ENCODE measurements at places on chromosomes 4 and X. TPM values are rescaled to one million over a fixed set of nuclear protein-coding genes. Genes with fewer than 3 reads are reported as not detected.
A peak's percentile ranks its signal among the peaks of the same experiment; 100 is the strongest.

The XG gene
- 0.60 TPM for polyA plus RNA-seq

The F8A2 gene
- not detected for polyA plus RNA-seq

The PRR32 gene
- polyA plus RNA-seq = not detected

The SORBS2 gene
- 23.2 TPM for polyA plus RNA-seq

The GUCY1A1 gene
- not detected for polyA plus RNA-seq

The PHEX gene
- 0.07 TPM for polyA plus RNA-seq

The CLDN2 gene
- polyA plus RNA-seq = not detected

The LANCL3 gene
- polyA plus RNA-seq = 0.26 TPM

The NKX3-2 gene
- not detected for polyA plus RNA-seq

The HAND2 gene
- 0.15 TPM for polyA plus RNA-seq

The PNMA3 gene
- polyA plus RNA-seq = 3.4 TPM

GRCh38 chr4:117375101-117375500 lies 289.7 kb upstream of the TRAM1L1 start:
- H3K36me3 ChIP-seq = no peaks in the 10 kb centered on the region
- no peak for DNase-seq
- no peak overlapping the region for H3K27ac ChIP-seq
- H3K27me3 ChIP-seq = no peaks in the 10 kb centered on the region
- H3K4me1 ChIP-seq = 0 out of 2 replicates have a peak, but pooled peaks cover 7% of the 10 kb centered on the region
- no peak overlapping the region for H3K4me3 ChIP-seq

- no peaks in the 10 kb centered on the region for H3K27me3 ChIP-seq
- no peaks in the 10 kb centered on the region for H3K36me3 ChIP-seq
- no peak overlapping the region for H3K27ac ChIP-seq
- no peak overlapping the region for H3K4me3 ChIP-seq
- DNase-seq = peak; percentile 42
These were observed 31.9 kb downstream of the APLN start for GRCh38 chrX:129622757-129623301.

GRCh38 chr4:148268835-148269234 lies 173.4 kb downstream of the NR3C2 start:
- H3K27ac ChIP-seq = no peak overlapping the region
- no peak for DNase-seq
- H3K4me3 ChIP-seq = no peak overlapping the region
- H3K36me3 ChIP-seq = no peaks in the 10 kb centered on the region

GRCh38 chr4:147786031-147786430 lies 54.1 kb downstream of the ARHGAP10 start:
- no peaks in the 10 kb centered on the region for H3K27me3 ChIP-seq
- H3K4me3 ChIP-seq = no peak overlapping the region
- H3K36me3 ChIP-seq = no peaks in the 10 kb centered on the region
- no peaks in the 10 kb centered on the region for H3K4me1 ChIP-seq
- no peak for DNase-seq

GRCh38 chr4:111466811-111467604 lies 678.2 kb upstream of the FAM241A start:
- H3K4me3 ChIP-seq = no peak overlapping the region
- H3K36me3 ChIP-seq = no peaks in the 10 kb centered on the region
- no peaks in the 10 kb centered on the region for H3K27me3 ChIP-seq
- no peak overlapping the region for H3K27ac ChIP-seq

- peak overlapping the region; percentile 39 for H3K4me3 ChIP-seq
- no peaks in the 10 kb centered on the region for H3K27me3 ChIP-seq
- H3K4me1 ChIP-seq = peaks cover 36% of the 10 kb centered on the region
- H3K27ac ChIP-seq = peak overlapping the region; percentile 72
- DNase-seq = no peak
These were observed 14.2 kb downstream of the CHST7 start for GRCh38 chrX:46587753-46588171.

GRCh38 chr4:163332526-163333406 lies at the start of gene NPY1R:
Gene NPY1R (minus strand): TSS chr4:163332596. CDS start chr4:163326554, 6,042 bp downstream.
- H3K36me3 ChIP-seq = no peaks in the 10 kb centered on the region
- H3K4me3 ChIP-seq = peak within 1 kb of the TSS; percentile 92
- H3K27ac ChIP-seq = no peak within 1 kb of the TSS
- H3K27me3 ChIP-seq = peaks cover 26% of the 10 kb centered on the region
- peak; percentile 89 for DNase-seq
- H3K4me1 ChIP-seq = no peaks in the 10 kb centered on the region

GRCh38 chrX:133353233-133353632 lies 62.1 kb downstream of the GPC4 start:
- peaks cover 62% of the 10 kb centered on the region for H3K4me1 ChIP-seq
- no peaks in the 10 kb centered on the region for H3K36me3 ChIP-seq
- peak overlapping the region; percentile 63 for H3K27ac ChIP-seq

DNA sequence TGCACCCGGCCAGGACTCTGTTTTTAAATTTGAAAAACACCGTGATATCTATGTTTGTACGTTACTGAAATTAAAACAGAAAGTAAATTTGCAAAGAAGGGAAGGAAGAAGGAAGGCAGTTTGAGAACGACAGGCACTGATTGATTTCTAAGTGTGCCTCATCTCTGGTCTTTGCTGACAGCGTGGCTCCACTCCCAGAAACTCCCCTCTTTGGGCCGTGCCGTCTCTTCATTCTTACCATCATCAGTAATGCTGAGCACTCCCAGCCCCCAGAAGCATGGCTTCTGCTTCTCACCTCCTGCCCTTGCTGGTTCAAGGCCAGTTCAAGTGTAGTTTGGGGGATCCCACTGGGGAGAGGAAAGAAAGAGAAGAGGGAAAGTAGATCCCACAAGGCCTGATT lies 85.3 kb downstream of the TENM3 start:
- H3K4me3 ChIP-seq = no peak overlapping the region
- H3K4me1 ChIP-seq = no peaks in the 10 kb centered on the region
- H3K27me3 ChIP-seq = no peaks in the 10 kb centered on the region
- no peak for DNase-seq
- peaks cover 6% of the 10 kb centered on the region for H3K36me3 ChIP-seq

DNA sequence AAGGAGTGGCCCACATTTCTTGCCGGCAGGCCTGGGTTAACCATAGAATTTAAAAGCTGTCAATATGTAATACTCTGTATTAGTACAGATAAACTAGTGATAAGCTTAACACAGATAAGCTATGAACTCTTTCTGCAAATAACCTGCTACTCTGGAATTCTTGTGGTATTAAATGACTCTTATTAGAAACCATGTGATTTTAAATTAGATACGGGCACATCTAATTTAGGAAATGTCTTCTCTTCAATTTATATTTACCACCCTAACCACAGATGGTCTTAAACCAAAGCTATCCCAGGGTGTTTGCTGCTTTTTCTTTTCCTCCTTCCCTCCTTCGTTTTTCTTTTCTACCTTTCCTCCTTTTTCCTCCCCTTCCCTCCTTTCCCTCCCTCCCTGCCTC lies 4.9 kb downstream of the GNRHR start:
- H3K4me3 ChIP-seq = no peak overlapping the region
- no peaks in the 10 kb centered on the region for H3K27me3 ChIP-seq
- H3K36me3 ChIP-seq = no peaks in the 10 kb centered on the region
- DNase-seq = no peak

GRCh38 chrX:109934434-109934833 lies 68.5 kb upstream of the TMEM164 start:
- no peak for DNase-seq
- H3K36me3 ChIP-seq = no peaks in the 10 kb centered on the region
- H3K27me3 ChIP-seq = no peaks in the 10 kb centered on the region
- no peak overlapping the region for H3K4me3 ChIP-seq
- no peak overlapping the region for H3K27ac ChIP-seq

DNA sequence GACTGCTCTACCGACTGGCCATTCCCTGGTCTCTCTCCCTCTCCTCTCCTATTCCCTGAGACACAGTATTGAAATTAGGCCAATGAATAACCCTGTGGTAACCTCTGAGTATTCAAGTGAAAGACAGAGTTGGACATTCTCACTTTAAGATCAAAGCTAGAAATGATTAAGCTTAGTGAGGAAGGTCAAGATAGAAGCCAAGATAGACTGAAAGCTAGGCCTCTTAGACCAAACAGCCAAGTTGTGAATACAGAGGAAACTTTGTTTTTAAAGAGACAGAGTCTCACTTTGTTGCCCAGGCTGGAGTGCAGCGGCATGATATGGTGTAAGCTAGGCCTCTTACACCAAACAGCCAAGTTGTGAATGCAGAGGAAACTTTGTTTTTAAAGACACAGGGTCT lies 64.6 kb downstream of the KDM6A start:
- H3K27ac ChIP-seq = no peak overlapping the region
- DNase-seq = no peak
- no peaks in the 10 kb centered on the region for H3K36me3 ChIP-seq
- no peaks in the 10 kb centered on the region for H3K27me3 ChIP-seq
- H3K4me1 ChIP-seq = peaks cover 4% of the 10 kb centered on the region

GRCh38 chr4:16573206-16573605 lies 325.2 kb downstream of the LDB2 start:
- no peak overlapping the region for H3K27ac ChIP-seq
- H3K4me3 ChIP-seq = no peak overlapping the region
- H3K4me1 ChIP-seq = no peaks in the 10 kb centered on the region
- no peak for DNase-seq
- H3K36me3 ChIP-seq = no peaks in the 10 kb centered on the region
- no peaks in the 10 kb centered on the region for H3K27me3 ChIP-seq

GRCh38 chrX:41553688-41554087 lies 106.5 kb downstream of the NYX start:
- H3K36me3 ChIP-seq = no peaks in the 10 kb centered on the region
- no peaks in the 10 kb centered on the region for H3K4me1 ChIP-seq
- H3K4me3 ChIP-seq = no peak overlapping the region
- no peak for DNase-seq
- no peaks in the 10 kb centered on the region for H3K27me3 ChIP-seq

- H3K4me1 ChIP-seq = peaks cover 18% of the 10 kb centered on the region
- no peak overlapping the region for H3K27ac ChIP-seq
- peak; percentile 64 for DNase-seq
- H3K27me3 ChIP-seq = no peaks in the 10 kb centered on the region
- H3K36me3 ChIP-seq = no peaks in the 10 kb centered on the region
These were observed 119.0 kb downstream of the CFAP299 start for GRCh38 chr4:80454556-80454955.

DNA sequence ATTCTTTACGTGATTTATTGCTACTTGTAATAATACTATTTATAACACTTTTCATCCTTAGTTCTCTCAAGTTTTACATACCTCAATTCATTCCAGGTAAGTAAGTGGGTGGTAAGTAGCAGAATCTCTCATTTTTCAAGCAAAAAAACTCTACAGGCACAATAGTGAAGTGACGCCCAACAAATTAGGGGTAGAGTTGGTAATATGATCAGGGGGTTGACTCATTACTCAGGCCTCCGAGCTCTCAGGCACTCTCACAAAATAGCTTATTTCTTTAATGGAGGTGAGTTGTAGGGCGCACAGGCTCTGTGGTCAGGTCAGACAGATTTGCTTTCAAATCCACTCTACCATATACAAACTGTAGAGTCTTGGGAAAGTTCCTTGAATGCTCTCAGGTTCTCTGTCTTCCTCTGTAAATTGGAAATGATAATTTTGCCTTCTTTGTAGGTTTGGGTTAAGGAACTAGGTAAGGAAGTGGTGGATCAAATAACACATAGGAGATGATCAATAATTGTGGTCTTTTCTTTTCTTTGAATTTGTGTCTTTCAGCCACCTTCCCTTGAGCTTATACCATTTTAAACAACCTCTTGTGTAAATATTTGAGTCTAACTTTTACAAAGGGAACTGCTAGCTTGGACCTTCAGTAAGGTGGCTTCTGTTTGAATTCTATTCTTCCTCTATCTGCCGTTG lies 134.9 kb upstream of the LEF1 start:
- H3K36me3 ChIP-seq = no peaks in the 10 kb centered on the region
- H3K27me3 ChIP-seq = no peaks in the 10 kb centered on the region
- H3K4me1 ChIP-seq = no peaks in the 10 kb centered on the region
- DNase-seq = peak; percentile 35
- H3K4me3 ChIP-seq = no peak overlapping the region

- H3K27ac ChIP-seq = no peak overlapping the region
- no peak overlapping the region for H3K4me3 ChIP-seq
- peaks cover 36% of the 10 kb centered on the region for H3K4me1 ChIP-seq
- no peaks in the 10 kb centered on the region for H3K36me3 ChIP-seq
- H3K27me3 ChIP-seq = no peaks in the 10 kb centered on the region
These were observed 173.0 kb downstream of the COX18 start for GRCh38 chr4:72896515-72896914.

DNA sequence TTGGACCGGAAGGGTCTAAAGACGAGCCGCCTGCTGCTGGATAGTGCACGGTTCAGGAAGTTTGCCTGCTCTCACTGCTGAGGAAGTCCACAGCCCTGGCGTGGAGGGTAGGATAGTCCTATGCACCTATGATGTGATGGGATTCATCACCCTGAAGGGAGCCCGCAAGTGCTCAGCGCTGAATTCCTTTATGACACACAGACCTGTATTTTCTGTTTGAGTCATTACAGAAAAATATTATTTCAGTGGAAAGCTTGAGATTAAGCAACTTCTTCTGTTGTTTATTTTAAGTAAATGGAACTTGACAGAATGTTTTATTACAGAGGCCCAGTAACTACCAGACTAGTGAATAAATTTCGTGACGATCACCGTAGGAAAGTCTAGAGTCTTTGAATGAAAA lies 123.2 kb downstream of the TRIML1 start:
- DNase-seq = no peak
- no peaks in the 10 kb centered on the region for H3K4me1 ChIP-seq
- H3K27ac ChIP-seq = no peak overlapping the region

GRCh38 chr4:176539785-176540175 lies 220.0 kb downstream of the SPCS3 start:
- H3K27me3 ChIP-seq = no peaks in the 10 kb centered on the region
- DNase-seq = no peak
- H3K36me3 ChIP-seq = no peaks in the 10 kb centered on the region
- no peak overlapping the region for H3K4me3 ChIP-seq

DNA sequence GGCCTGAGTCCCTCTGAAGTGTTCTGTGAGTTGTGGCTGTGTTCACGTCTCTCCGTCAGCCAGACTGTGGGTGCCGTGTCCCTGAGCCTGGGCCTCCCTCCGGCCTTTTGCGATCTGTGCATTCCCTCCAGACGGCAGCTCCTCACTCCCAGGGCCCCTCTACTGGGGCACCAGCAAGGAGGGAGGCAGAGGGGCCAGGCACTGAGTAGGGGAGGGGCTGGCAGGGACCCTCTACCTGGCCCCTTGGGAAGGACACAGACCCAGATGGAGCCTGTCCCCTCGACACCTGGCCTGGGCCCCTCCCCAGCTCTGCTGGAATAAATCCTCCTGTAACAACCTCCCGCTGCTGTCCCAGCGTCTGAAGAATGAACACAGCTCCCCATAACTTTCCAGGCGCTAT lies 110.0 kb upstream of the NKX1-1 start:
- no peaks in the 10 kb centered on the region for H3K4me1 ChIP-seq
- no peaks in the 10 kb centered on the region for H3K27me3 ChIP-seq
- no peak for DNase-seq
- no peak overlapping the region for H3K4me3 ChIP-seq
- H3K36me3 ChIP-seq = no peaks in the 10 kb centered on the region

GRCh38 chr4:6672131-6672530 lies 21.5 kb upstream of the S100P start:
- peaks cover 5% of the 10 kb centered on the region for H3K36me3 ChIP-seq
- DNase-seq = no peak
- no peaks in the 10 kb centered on the region for H3K27me3 ChIP-seq
- no peak overlapping the region for H3K27ac ChIP-seq

- no peak overlapping the region for H3K27ac ChIP-seq
- DNase-seq = peak; percentile 44
- H3K36me3 ChIP-seq = no peaks in the 10 kb centered on the region
- peak overlapping the region; percentile 69 for H3K4me3 ChIP-seq
- no peaks in the 10 kb centered on the region for H3K4me1 ChIP-seq
- peaks cover 10% of the 10 kb centered on the region for H3K27me3 ChIP-seq
These were observed 793 bp downstream of the TSPAN7 start for GRCh38 chrX:38561951-38562719.
